ENCODE measurements at places on chromosomes 6 and 20.

GRCh38 chr6:33633462-33634158 lies 12.5 kb downstream of the ITPR3 start:
- no peak for DNase-seq

DNA sequence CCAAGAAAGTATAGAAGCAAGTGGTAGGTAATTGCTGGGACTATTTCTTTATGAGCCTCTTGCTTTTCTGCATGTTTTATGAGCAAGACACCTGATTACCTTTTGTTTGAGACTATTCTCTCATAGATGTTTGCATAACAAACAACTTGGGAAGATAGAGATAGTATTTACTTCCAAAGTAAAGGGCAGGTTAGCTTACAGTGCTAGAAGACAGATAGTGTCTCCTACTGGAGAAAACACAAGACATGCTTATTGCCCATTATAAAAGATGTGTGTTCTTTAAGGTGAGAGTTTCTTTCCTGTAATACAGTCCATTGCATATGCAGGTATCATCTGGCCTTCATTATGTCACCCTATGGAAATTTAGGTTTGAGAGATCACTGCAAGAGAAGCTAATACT lies 174.2 kb upstream of the FUT9 start:
- DNase-seq, result no peak

DNA sequence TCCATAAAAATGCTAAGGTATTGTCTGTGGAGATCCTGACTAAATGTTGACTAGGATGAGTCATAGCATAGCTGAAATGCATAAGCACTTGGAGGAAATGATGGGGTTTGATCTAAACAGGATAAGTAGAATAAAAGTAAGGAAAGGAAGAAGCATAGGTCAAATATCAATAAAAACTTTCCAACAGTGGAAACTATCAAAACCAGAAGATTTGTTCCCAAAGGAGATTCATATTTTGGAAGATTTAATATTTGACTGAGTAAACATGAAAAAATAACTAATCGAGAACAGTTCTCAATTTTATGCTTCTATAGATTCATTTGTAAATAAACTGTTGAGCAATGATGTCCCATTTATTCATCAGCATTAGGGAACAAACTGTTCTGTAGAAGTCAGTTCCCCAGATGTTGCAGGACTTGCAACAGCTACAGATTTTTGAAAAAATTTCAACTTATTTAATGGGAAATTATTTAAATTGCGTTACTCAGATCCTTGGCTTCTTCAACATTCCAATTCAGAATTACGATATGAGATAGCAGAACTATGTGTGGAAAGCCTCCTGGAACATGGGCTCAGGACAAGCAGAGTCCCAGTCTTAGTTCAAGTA lies 133.7 kb upstream of the TBX18 start:
- no peak for DNase-seq

- no peak for DNase-seq
These were observed 89.7 kb upstream of the QKI start for GRCh38 chr6:163324688-163325389.

DNA sequence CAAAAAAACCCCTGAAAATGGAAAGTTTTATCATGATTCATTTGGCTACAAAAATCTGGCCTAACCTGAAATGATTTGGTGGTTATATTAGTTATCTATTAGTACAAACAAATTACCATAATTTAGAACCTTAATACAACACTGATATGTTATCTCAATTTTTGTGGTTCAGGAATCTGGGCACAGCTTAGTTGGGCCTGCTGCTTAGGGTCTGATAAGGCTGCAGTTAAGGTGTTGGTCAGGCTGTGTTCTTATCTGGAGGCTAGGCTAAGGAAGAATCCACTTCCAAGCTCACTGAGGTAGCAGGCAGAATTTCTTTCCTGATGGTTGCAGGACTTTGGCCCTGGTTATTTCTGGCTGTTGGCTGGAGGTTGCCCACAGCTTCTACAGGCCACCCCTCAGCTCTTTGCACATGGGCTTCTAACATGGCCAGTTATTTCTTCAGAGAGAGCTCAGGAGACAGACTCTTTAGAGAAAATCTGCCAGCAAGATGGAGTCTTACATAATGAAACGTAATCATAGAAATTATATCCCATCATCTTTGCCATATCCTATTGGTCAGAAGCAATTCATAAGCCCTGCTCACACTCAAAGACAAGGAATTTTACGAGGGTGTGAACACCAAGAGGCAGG lies 11.4 kb downstream of the TRIM38 start:
- DNase-seq, result no peak

GRCh38 chr20:52852714-52853113 lies 119.4 kb upstream of the TSHZ2 start:
- no peak for DNase-seq
